Stimulated activated CD8-positive, alpha-beta memory T cell treated with anti-CD3 and anti-CD28 coated beads, Interleukin-4, amount 100 ng/mL, for 1 hour (primary cell): ENCODE measurements at places on chromosomes 5 and 9.

DNA sequence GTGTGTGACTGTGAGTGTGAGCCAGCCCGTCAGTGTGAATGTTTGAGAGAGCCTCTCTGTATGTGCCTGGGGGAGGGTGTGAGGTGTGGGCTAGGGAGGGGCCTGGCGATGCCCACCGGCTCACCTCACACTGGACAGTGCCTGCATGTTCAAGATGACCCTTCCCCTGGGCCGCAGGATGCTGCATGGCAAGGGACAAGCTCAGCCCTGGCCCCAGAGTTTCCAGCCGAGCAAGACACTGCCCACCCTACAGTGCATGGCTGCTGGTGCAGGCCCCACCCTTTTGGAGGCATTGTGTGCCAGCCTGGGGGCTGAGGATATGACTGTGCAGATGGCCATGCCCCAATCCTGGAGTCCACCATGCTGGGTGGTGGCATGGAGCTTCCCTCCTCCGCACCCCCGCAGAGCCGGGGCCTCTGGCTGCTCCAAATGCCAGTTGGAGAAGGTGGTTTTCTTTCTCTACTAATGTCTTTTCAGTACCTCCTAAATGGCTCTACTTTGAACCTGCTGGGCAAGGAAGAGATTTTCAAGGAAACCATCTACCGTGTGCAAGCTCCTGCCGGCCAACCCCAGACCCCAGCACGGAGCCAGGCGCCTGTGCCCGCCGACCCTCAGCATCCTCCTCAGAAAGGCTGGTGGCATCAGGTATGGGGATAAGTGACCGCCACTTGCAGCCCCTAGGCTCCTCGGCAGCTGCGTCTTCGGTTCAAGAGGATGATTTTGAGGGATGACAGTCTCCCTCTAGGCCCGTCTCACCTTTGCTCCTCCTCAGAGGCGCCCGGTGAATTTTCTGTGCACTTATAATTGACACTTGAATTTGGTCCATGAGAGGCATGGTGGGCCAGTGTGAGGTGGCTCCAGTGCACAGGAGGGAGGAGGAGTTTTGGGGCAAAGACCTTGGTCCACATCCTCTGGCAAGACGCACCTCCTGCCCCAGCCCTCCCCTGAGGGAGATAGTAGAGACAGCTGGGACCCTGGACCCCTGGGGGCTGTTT is 27.7 kb downstream of the FGD3 start:
- no peak for DNase-seq

- DNase-seq: no peak
Measured at GRCh38 chr5:10310066-10310779, 2.5 kb upstream of the CMBL start.

DNA sequence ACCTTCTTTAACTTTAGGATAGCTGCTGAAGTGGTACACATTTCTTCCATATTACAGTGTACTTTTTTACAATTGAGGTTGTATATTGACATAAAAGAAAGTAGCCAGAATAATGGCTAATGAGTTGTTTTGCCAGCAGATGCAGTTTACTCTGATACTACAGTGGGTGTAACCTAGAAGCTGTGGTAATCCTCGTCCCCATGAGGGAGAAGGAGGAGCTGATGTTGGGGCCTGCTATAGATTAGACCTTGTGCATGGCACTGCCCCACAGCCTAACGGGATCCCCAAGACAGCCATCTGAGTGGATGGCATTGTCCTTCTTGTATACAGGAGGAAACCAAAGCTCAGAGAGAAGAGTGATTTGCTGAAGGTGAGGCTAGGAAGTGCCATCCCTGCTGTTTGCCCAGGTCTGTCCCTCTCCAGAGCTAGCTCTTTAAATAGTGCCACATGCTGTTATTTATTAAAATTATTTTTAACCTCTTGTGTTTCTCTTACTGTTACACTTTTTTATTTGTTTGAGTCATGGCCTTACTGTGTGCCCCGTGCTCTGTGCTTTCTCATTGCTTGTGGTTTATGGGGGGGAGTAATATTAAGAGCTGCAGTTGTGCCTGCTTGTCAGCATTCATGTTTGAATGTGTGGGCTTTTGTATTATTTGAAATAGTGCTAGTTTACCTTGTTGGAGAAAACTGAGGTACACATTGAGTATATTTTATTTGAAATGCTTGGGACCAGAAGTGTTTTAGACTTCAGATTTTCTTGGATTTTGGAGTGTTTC is 65.3 kb downstream of the ICE1 start:
- no peak for DNase-seq

DNA sequence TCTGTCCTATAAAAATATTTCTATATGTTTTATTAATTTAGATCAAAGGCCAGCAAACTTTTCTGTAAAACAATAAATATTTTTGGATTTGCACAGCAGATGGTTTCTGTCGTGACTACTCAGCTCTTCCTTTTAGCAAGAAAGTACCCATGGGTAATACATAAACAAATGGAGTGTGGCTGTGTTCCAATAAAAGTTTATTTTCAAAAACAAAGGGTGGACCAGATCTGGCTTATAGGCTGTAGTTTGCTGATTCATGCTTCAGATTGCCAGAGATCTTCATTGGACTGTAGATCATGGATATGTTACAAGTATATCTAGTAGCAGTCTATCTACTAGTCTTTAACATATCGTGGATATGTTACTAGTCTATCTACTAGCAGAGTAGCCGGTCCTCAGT is 590.5 kb downstream of the CSNK1G3 start:
- no peak for DNase-seq

- DNase-seq: no peak
Measured at GRCh38 chr9:99513441-99514112, 291.5 kb downstream of the SEC61B start.

DNA sequence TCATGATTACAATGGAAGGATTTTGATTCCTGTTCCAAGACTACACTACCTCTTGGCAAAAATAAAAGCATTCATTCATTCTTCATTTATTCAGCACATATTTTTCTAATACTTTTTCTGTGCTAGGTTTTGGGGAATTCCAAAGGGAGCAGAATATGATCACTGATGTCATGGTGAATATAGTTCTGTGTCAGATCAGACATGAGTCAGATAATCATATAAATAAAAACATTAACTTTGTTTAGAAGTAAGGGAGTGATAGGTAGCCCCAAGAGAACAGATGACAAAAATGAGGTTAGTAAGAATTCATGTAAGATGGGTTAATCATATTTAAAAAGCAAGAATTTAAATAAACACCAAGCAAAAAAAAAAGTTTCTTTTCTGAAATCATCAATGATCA is 94.1 kb upstream of the RANBP6 start:
- no peak for DNase-seq

- DNase-seq: no peak
Measured at GRCh38 chr5:108655750-108656450, 91.8 kb upstream of the FER start.

DNA sequence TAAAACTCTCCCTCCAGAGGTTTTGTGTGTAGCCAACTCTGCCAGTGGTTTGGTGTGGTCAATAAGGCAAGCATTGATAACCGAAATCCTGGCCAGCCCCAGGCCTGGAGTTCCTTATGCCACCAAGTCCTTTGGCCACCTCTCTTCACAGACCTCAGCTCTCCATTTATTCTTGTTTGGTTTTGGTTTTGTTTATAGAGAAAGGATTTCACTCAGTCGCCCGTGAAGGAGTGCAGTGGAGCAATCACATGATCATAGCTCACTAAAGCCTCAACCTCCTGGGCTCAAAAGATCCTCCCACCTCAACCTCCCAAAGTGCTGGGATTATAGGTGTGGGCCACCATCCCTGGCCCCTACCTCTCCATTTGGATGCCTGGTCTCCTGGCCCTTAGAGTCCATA is 55.4 kb upstream of the PPARGC1B start:
- DNase-seq: no peak

DNA sequence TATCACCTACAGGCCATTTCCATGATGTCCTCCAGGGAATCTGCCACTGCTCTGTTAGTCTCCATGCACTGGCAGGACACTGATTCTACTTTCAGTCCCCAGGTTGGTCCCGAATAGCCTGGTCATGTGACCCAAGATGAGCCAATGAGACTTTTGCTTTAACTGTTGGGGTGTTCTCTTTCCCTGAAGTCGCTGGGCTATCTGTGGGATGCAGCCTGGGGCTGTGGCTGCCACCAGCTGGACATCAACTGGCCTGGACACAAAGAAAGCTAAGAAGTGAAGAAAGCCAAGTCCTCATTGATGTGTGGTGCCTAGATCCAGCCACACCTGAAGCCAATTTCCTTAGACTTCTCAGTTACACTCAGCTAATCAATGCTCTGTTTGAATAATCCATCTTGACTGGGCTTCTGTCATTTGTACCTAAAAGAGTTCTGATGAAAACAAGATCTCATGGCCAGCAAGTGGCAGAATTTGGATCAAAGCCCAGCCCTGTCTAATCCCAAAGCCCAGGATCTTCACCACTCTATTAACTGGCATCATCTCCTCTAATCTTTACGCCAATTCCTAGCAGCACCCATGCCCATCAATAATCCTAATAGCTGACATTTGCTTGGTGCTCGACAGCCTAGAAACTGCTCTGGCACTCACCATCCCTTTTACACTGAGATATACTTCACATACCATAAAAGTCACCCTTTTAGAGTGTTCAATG is 37.0 kb downstream of the SH3PXD2B start:
- DNase-seq: no peak

GRCh38 chr5:82313016-82313415 is 34.9 kb upstream of the RPS23 start:
- no peak for DNase-seq

- no peak for DNase-seq
Measured at GRCh38 chr5:79133121-79133656, 21.6 kb downstream of the BHMT start.

- DNase-seq: no peak
Measured at GRCh38 chr9:93480728-93481324, 27.4 kb upstream of the FAM120AOS start.

GRCh38 chr5:180067986-180068385 is 3.6 kb downstream of the RNF130 start:
- DNase-seq: no peak

DNA sequence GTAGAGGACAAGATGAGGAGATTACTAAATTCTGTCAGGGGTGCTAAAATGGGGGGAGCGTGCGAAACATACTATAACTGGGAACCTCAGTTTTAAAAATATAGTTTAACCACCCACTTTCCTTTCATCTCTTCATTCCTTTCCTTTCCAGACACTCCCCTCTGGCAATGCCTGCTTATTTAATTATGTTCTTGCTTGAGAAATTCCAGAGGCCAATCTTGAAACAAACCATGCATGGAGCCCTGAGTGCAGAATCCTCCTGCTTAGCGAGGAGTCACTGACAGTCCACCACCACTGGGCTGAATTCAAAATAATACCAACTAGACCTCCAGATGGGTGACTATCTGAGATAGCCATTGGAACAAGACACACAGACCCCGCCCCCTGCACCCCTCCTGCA is 29.7 kb upstream of the C9orf72 start:
- DNase-seq: no peak

DNA sequence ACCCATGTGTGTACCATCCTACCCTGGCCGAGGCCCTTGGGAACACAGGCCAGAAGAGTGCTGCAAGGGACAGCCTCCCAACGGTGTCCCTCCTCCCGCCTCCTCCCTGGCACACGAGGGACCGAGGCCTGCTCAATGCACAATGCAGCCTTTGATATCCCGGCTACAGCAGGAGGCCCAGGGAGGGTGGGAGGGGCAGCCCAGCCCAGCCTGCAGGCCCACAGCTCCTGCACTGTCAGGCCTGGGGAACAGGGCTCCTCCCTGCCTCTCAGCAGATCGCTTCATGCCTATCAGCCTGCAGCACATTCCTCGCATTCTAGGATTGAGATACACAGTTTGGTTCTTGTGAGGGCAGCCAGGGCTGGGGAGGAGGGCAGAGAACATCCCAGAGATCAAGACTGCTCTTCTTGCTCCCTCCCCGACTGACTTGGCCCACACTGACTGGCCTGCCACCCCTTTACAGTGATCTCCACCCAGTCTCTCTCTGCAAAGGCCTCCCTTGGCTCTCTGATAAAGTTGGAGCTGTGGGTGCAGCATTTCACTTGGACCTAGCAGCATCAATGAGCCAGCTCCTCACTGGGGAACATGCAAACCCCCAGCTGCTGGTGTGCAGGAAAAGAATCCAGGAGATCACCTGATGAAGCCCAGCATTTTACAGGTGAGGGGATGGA is at the start of gene SH3TC2:
Gene SH3TC2 (minus strand): TSS at position 46 of the 671 bp plus-strand sequence. CDS start 40 bp downstream, at position 6.
- DNase-seq: no peak

DNA sequence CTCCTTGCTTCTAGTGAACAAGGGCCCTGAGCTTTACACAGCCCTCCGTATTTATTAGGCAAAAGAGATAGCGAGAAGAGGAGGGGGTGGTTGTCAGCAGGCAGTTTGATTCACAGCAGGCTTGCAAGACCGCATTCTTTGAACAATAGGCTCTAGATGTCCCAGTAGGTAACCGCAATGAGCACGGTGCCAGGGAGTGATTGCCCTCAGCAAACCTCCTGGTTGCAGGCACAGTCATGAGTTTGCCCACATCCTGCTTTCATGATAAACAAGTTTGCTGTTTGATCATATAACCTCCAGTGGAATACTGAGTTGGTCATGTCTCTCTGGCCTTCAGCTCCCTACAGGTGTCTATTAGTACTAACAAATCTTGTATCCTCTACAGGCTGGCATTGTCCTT is 66.1 kb downstream of the CACNA1B start:
- no peak for DNase-seq

DNA sequence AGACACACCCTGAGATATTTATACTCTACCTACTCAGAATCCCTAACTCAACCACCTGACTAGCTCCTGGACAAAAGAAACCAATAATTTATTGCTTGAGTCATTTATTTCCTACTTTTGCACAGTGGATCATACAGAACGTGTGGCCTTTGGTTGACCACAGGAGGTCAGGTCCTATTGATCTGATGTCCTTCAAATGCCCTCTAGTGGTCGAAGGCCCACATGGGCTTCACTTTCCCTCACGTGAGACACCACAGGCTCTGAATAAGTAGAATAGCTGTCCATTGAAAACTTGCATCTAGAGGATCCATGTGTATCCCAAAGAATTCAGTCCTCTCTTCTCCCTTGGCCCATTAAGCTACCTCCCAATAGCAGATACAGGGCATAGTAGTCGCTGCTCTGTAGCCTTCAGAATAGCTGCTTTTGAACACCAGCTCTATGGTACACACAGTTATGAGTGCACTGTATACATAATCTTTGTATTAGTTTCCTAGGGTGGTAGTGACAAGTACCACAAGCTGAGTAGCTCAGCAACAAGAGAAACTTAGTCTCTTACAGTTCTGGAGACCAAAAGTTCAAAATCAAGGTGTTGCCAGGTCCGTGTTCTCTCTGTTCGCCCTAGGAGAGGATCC is 177.6 kb upstream of the SMARCA2 start:
- DNase-seq: no peak

GRCh38 chr5:118146824-118147223 is 841.5 kb downstream of the DTWD2 start:
- no peak for DNase-seq

GRCh38 chr5:135434591-135435466 is 12.3 kb downstream of the DCANP1 start:
- no peak for DNase-seq

GRCh38 chr9:99341686-99342085 is 119.6 kb downstream of the SEC61B start:
- no peak for DNase-seq

- no peak for DNase-seq
Measured at GRCh38 chr5:154157483-154158378, 32.8 kb upstream of the GALNT10 start.
